ENCODE measurements at places on chromosomes 7 and 10. TPM values are rescaled to one million over a fixed set of nuclear protein-coding genes. Genes with fewer than 3 reads are reported as not detected.

DNA sequence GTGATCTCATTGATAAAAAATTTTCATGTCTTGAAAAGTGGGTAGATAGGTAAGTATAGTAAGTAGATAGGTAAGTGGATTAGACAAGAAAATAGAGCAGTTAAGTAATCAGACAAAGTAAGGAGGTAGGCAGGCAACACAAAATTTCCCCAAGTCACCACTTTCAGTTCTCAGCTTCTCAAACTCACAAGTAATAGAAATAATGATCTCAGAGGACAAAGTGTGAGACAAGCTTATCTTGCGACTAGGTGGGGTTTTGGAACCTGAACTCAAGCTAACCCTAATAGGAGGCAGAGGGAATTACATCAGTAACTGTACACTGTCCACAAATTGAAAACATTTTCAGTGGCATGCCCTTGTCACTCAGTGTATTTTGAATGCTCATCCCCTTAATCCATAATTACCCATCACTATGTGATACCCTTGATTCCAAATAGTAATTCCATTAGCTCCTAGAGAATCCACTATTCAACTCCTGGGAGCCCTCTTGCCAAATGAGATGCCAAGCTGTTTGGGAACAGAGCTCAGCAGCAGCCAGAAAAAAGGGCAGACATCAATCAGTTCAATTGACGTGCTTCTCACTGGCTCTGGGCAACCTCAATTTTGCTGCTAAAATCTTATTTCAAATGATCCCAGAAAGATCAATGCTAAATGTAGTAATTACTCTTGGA, 703.2 kb downstream of the XPNPEP1 start:
- H3K27me3 ChIP-seq = no peaks in the 10 kb centered on the region
- H3K4me3 ChIP-seq = no peak overlapping the region

- DNase-seq = no peak
- no peaks in the 10 kb centered on the region for H3K36me3 ChIP-seq
- no peak overlapping the region for H3K27ac ChIP-seq
- no peak overlapping the region for H3K4me3 ChIP-seq
- H3K27me3 ChIP-seq = no peaks in the 10 kb centered on the region
- H3K4me1 ChIP-seq = no peaks in the 10 kb centered on the region
These were observed 585.0 kb upstream of the FOXK1 start for GRCh38 chr7:4097001-4097609.

DNA sequence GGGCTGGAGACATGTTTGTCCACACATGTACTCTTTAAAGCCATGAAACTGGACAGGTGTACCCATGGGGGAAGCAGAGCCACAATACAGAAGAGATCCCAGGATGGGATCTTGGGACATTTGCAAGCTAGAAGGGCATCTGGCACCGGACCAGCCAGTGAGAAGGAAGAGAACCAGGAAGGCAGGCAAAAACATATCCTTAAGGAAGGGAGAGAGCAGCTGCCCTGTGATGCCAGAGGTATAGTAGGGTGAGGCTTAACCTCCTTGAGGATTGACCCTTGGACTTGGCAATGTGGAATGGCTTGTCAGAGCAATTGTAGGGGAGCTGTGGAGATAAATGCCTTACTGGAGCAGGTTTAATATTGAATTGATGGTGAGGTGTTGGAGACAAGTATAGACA, 17.9 kb upstream of the SUV39H2 start:
- H3K4me3 ChIP-seq = no peak overlapping the region
- H3K36me3 ChIP-seq = peaks cover 20% of the 10 kb centered on the region
- no peak overlapping the region for H3K27ac ChIP-seq
- no peak for DNase-seq

DNA sequence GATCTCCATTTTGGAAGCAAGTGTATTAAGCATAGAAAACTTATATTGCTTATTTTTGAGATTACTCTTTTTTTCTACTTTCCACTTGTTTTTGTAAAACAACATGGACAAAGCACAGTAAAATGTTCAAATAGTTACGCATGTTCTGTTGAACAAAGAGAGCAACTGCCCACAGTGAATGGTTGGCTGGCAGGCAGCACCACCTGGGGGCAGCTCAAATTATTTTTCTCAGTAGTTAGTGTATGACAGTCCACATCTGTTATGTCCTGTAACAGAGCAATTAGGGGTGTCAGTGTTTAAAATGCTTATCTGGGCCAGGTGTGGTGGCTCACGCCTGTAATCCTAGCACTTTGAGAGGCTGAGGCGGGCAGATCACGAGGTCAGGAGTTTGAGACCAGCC, 46.1 kb upstream of the CACUL1 start:
- H3K27me3 ChIP-seq = no peaks in the 10 kb centered on the region
- H3K4me1 ChIP-seq = no peaks in the 10 kb centered on the region
- peak; percentile 26 for DNase-seq
- H3K27ac ChIP-seq = no peak overlapping the region
- no peaks in the 10 kb centered on the region for H3K36me3 ChIP-seq
- H3K4me3 ChIP-seq = no peak overlapping the region

DNA sequence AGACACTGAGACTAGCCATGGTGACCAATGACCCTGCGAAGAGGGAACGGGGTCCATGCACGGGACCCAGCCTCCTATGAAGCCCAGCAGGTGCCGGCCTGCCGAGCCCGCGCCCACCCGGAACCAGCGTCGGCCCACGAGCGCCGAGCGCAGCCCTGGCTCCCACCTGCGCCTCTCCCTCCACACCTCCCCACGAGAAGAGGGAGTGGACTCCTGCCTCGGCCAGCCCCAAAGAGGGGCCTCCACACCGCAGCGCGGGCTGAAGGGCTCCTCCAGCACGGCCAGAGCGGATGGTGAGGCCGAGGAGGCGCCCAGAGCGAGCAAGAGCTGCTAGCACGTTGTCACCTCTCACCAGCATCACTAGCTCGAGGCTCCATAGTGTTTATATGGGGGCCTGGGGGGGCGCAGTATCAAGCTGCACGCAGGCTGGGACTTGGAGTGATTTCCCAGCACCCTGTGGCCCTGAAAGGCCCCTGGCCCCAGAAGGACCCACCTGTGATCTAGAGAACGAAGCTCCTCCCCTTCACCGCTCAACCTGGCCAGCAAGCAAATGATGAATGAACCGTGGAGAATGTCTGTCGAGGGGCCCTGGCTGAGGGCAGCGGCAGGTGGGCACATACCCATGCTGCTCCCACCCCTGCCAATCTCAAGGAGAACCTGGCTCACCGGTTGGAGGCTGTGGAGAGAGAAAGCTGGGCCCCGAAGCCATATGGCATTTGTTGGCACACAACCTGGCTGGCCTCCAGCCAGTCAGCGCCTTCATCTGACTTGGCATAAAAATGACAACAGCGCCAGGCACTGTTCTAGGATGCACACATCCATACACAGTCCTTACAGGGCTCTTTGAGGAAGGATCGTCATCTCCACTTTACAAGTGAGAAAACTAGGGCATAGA, 30.7 kb downstream of the GHRHR start:
- H3K4me3 ChIP-seq = no peak overlapping the region
- no peaks in the 10 kb centered on the region for H3K4me1 ChIP-seq
- H3K36me3 ChIP-seq = no peaks in the 10 kb centered on the region
- H3K27ac ChIP-seq = no peak overlapping the region
- no peaks in the 10 kb centered on the region for H3K27me3 ChIP-seq

DNA sequence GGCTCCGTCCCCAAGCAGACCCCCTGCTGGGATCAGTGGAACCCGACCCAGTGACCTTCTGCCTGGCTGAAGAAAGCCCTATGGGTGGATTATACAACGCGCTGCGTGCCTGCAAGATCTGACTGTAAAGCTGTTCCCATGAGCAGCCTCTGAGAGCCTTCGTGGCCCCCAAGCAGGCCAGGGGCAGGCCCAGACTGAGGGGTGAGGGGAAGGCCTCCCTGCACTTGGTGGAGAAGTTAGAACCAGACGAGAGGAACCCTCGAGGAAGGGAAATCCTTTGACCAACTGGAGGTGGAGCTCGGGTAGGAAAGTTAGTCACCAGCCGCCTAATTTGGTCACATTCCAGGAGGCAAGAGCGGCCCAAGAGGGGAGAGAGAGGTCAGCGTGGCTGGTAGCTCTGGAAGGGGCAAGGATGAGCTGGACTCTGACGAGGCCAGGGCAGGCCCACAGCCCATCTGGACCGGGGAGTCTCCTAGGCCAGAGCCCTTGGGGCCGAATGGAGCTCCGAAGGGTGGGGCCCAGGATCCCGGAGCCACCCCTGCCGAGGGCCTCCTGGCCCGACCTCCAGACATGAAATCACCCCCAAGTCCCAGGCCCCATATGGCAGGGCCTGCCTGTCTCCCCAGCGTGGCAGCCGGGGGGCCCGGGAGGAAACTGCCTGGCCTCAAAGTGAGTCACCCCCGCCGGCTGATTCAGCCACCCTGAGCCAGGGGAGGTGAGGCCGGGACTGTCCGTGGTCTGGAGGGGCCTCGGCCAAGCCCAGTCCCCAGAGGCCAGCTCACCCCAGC, 23.3 kb upstream of the PDGFA start:
- no peaks in the 10 kb centered on the region for H3K4me1 ChIP-seq
- no peak for DNase-seq
- no peak overlapping the region for H3K27ac ChIP-seq
- H3K4me3 ChIP-seq = no peak overlapping the region
- H3K36me3 ChIP-seq = no peaks in the 10 kb centered on the region

- no peak overlapping the region for H3K27ac ChIP-seq
- H3K4me1 ChIP-seq = no peaks in the 10 kb centered on the region
- no peaks in the 10 kb centered on the region for H3K27me3 ChIP-seq
- no peak for DNase-seq
- no peak overlapping the region for H3K4me3 ChIP-seq
These were observed 57.9 kb upstream of the RNF32 start for GRCh38 chr7:156582591-156583123.

DNA sequence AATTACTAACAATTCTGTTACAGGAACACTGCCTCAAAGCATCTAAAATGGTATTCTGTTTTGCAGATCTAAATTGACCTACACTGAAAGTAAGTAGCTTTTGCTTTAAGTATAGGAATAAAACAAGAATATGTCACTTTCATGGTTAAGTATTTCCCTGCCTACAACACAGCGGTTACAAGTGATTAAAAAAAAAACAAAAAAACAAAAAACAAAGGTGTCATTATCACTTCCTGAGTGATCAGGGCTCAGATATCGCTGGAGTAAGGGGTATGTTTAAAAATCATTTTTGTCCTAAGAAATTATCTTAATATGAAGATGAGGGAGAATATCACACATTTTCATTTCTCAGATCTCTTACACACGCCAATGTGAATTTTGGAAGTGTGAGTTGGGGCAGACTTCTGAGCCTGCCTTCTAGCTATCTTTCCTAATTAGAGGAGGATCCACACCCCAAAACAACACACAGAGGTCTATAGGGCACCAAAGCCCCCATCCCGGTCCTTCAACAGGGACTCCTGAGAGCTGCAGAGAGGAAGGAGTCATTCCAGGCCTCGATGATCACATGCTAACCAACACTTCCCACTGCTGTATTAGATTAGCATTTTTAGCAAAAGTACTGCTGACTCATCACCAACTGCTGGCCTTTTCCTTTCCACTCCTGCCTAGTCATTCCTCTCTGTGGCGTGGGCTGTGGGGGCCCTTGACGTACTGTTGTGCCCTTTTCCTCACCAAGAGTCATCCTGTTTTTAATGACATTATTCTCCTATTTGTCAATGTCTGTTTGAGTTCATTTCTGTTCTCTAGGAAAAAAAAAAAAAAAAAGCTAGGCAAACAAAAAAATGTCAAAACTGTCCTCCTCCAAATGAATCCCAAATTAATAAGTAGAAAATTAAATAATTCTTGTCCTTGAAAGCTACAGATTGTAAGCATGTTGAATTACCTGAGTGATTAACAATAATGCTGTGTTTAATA, 31.2 kb downstream of the PRTFDC1 start:
- DNase-seq = peak; percentile 27
- peaks cover 5% of the 10 kb centered on the region for H3K4me1 ChIP-seq
- no peak overlapping the region for H3K27ac ChIP-seq
- H3K36me3 ChIP-seq = no peaks in the 10 kb centered on the region
- H3K4me3 ChIP-seq = no peak overlapping the region

DNA sequence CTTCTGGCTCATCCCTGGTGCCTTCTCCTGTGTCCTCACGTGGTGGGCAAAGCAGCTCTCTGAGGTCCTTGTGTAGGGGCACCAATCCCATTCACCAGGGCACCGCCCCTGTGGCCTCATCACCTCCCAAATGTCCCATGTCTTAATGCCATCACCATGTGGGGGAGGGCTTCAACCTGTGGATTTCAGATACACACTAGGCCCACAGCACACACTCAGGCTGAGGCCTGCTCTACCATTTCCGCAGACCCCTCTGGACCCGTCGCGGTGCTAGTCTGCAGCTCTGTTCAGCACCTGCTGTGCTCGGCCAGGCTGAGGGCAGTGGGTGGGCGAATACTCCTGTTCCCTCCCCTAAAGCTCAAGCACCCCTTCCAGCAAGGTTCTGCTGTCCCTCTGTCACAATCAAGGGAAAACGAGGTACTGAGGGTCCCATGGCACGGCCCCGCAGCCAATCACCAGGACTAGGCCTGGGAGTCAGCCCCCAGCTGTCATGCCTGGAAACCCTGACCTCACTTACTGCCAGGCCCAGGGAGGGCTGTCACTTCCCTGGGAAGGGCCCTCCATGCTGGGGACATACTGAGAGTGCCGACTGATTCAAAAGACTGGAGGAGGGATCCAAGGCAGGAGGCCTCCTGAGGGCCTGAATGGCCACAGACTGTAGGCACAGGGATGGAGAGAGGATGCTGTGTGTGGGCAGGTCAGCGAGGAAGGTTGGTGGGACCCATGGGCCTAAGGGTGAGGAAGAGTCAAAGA, 123.8 kb upstream of the RET start:
- H3K27ac ChIP-seq = no peak overlapping the region
- no peaks in the 10 kb centered on the region for H3K4me1 ChIP-seq
- H3K36me3 ChIP-seq = no peaks in the 10 kb centered on the region
- H3K4me3 ChIP-seq = no peak overlapping the region

DNA sequence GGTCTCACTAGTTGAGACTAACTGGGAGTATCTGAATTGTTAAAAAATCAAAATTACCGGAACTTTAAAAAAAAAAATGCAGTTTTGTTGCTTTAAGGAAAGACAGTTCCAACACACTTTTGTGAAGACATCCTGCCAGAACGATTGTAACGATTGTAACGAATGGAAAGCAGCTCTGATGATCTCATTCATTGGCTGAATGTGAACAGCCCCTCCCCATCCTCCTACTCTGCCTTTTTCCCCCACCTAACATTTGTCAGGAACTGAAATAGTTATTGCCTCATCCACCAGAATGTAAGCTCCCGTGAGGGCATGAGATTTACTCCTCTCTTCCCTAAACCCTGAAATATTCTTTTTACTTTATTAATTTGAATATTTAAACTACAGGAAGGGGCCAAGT, 23.1 kb upstream of the ZC3HAV1L start:
- DNase-seq = no peak
- H3K4me3 ChIP-seq = no peak overlapping the region
- H3K27me3 ChIP-seq = no peaks in the 10 kb centered on the region

The NANOS1 gene
- total RNA-seq = not detected

The ZSCAN25 gene
- total RNA-seq = 37.4 TPM

The NRG3 gene
- not detected for total RNA-seq

The PRSS1 gene
- not detected for total RNA-seq

The MACC1 gene
- 0.09 TPM for total RNA-seq

The PTPRE gene
- 275 TPM for total RNA-seq

The CCZ1B gene
- 84.5 TPM for total RNA-seq

The PRF1 gene
- total RNA-seq = 1,982 TPM

The EN2 gene
- not detected for total RNA-seq

The MMP21 gene
- total RNA-seq = 0.35 TPM

The AEBP1 gene
- 9.0 TPM for total RNA-seq
